ENCODE measurements at places on chromosomes 12 and 14. TPM values are rescaled to one million over a fixed set of nuclear protein-coding genes. Genes with fewer than 3 reads are reported as not detected.

- peak; percentile 77 for DNase-seq
Measured at GRCh38 chr12:49232940-49233841, 31.7 kb upstream of the TUBA1C start.

Gene CIDEB
- total RNA-seq, result 5.3 TPM

GRCh38 chr12:117821480-117822175, 147.2 kb downstream of the KSR2 start:
- no peak for DNase-seq

GRCh38 chr14:70585231-70585630, 15.2 kb downstream of the MED6 start:
- DNase-seq, result no peak

- DNase-seq, result no peak
Measured at GRCh38 chr12:13176256-13176655, 20.3 kb upstream of the EMP1 start.

DNA sequence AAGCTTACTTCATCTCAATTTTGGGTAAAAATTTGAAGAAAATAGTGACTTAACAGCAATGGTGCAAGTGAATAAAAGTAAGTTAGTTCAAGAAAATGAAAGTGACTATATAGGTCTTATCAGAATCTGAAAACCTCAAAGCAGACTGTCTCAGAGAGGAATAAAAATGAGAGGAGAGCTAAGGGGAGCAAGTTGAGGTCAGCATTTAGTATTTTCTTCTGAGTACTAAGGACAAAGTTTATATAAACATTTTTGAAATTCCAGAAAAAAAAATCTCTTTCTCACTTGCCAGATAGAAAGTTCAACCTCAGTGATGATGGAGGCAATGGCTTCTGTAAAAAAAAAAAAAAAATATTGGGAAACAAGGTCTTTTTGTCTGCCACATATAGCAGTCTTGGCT, 414.1 kb downstream of the NPAS3 start:
- no peak for DNase-seq

- no peak for DNase-seq
Measured at GRCh38 chr14:61992139-61992538, 229.9 kb downstream of the SNAPC1 start.

- no peak for DNase-seq
Measured at GRCh38 chr14:75548544-75548943, 26.3 kb downstream of the BATF start.

GRCh38 chr14:81193924-81194633, 26.7 kb downstream of the GTF2A1 start:
- DNase-seq, result no peak

Gene FSCB
- not detected for total RNA-seq

GRCh38 chr14:93959239-93960107, 16.9 kb downstream of the ASB2 start:
- DNase-seq, result peak; percentile 49

Gene KRT75
- not detected for total RNA-seq

DNA sequence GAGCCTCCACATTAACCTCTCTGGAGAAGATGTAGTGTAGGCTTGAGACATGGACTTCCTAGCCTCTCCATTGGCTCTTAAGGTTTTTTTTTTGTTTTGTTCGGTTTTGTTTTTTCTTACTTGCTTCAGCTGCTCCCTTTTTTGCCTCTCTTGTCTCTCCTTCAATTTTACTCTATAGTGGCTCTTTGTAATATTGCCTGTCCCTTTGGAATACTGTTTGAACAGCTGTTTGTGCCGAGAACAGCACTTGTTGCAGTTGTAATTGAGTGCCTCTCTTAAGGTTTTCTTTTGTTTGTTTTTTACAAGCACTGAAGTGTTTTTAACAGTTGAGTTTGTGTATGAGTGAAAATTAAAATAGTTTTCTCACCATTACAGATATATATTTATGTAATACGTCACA, 567.7 kb downstream of the LRFN5 start:
- DNase-seq, result no peak

Gene FITM1
- total RNA-seq, result 120 TPM

Gene TSPAN19
- total RNA-seq, result not detected

DNA sequence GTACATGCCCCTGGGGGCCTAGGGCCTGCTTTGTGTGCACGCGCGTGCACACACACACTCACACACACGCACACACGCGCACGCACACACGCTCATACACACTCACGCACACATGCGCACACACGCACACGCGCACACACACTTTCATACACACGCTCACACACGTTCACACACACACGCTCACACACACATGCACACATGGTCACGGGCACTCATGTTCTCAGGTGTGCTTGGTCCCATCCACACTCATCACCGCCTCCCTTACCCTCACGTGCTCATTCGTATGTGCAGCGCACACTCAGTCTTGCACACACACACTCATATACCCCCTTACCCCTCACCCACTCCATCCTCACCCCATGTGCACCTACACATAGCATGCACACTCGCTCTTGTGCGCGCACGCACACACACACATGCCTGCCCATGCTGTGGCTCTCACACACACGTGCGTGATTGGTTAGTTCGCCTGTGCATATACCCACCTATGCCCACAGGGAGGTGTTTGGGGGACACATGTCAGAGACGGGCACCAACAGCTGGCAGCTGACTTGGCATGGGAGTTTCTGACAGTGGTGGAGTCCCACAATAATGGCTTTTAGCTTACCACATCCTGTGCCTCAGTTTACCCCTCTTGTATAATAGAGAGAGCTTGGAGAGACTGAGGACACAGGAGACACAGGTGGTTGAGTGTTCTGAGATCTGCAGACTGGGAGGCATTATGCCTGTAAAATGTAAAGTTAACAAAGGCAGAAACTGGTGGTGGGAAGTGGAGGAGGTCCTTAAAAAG, 28.7 kb downstream of the TSPAN9 start:
- DNase-seq, result no peak
